Epithelial cell of alveolus of lung (primary cell): ENCODE measurements at places on chromosomes 5 and 9. TPM values are rescaled to one million over a fixed set of nuclear protein-coding genes. Genes with fewer than 3 reads are reported as not detected.

PCDHGA1 gene
- 0.13 and 0.64 TPM in 2 replicates for total RNA-seq

UBE2B gene
- 24.8 and 75.1 TPM in 2 replicates for total RNA-seq

TOPORS gene
- 15.6 and 20.5 TPM in 2 replicates for total RNA-seq

TLR4 gene
- total RNA-seq: 0.64 and 1.4 TPM in 2 replicates

TTC16 gene
- total RNA-seq: not detected in 2 replicates

LMX1B gene
- not detected in 2 replicates for total RNA-seq
